ENCODE measurements at places on chromosomes 6 and 20.

DNA sequence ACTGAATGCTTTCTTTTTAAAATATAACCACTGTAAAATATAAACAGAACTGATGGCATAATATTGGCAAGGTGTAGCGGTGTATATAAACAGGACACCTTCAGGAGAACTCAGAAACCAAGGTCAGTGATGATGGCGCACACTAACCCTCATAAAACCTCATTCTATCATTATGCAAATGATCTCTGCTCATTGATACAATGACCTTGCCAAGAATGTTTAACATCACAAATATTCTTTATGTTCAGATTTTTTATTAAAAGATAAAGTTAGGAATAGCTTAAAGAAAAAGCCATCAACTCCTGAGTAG, 48.6 kb upstream of the DST start:
- DNase-seq = no peak

DNA sequence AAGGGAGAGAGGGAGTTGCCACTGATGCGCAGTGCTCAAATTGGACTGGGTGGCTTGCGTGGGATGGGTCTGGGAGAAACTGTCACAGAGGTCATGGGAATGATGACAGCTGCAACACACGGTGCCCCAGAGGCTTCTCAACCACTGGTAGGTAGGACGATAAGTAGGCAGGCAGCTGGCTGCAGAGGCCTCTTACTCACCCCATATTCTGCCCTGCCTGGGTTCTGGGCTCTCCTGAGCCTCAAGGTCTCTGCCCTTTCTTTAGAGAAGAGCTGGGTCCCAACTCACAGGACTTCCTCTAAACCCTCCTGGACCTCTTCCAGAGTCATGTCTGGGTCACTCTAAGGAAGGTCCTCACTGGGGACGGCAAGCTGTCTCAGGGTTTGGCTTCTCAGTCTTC, 37.2 kb upstream of the RNF24 start:
- DNase-seq = no peak

GRCh38 chr6:81894306-81894705, 141.8 kb upstream of the TENT5A start:
- DNase-seq = no peak

DNA sequence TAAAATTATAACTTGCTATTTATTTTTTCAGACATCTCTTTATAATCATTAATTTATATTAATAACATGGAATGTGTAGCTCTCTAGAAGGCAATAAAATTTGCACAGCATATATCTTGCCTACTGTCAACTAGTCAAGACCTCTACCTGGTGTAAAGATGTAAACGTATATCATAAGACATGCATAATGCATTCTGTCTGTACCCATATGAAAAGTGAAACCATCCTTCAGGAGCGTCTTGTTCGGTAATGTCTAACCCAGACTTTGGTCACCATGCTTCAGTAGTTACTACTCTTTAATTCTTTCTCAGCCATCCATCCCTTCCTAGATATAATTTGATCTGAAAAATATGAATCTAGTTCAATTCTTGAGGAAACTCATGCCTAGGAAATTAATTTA, 21.0 kb downstream of the CEP43 start:
- DNase-seq = no peak

GRCh38 chr6:100987556-100987955, 106.4 kb upstream of the ASCC3 start:
- DNase-seq = no peak

- no peak for DNase-seq
Observed at GRCh38 chr6:32840604-32841246, 2.2 kb upstream of the TAP2 start.

DNA sequence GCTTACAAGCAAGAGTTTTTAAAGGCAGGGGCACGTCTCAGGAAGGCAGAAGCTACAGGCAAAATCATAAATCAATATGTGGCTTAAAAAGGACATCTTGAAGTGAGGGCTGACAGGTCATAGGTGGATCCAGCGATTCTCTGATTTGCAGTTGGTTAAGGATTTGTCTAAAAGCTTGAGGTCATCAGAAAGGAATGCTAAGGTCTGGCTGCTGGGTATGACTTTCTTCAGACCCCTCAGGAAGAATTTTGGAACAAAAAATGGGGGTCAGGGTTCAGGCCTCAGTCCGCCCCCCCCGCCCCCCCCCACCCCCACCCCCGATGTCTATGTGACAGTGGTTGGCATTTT, 261.9 kb downstream of the CDH4 start:
- no peak for DNase-seq

GRCh38 chr20:48751871-48752270, 75.9 kb downstream of the PREX1 start:
- DNase-seq = no peak

GRCh38 chr20:51510169-51510568, 32.4 kb downstream of the NFATC2 start:
- no peak for DNase-seq

DNA sequence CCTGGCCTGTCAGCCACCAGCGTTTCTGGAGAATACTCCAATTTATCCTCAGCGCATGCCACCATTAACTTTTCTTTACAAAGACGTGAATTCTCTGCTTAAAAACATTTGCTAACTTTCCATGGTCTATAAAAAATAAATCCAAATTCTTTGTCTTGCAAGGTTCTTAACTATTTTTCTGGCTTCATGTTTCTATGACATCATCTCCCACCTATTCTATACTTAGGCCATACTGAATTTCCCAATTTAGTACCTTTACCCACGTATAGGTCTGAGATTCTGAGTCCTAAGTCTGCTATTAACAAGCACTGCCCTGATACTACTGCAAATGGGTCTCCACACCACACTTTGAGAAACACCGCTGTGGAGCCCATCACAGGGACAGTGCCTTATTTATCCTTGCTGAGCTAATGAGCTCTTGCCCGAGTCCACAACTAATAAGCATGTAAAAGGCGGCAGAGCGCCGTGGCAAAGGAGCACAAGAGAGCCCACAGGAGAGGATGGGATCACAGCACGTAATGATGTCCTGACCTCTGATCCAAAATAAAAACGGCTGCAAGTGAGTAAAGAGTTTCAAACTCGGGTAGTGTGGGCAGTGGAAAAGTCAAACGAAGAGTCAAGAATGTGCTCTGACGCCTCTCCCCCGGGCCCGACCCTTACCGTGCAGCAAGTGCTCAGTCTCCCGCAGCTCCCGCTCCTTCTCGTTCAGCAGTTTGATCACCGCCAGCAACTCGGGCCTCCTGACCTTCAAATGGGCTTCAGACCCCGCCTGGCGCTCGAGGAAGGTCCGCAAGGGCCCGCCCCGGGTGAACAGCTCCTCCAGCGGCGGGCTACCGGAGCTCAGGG, 519 bp downstream of the MTRF1L start:
- DNase-seq = no peak

DNA sequence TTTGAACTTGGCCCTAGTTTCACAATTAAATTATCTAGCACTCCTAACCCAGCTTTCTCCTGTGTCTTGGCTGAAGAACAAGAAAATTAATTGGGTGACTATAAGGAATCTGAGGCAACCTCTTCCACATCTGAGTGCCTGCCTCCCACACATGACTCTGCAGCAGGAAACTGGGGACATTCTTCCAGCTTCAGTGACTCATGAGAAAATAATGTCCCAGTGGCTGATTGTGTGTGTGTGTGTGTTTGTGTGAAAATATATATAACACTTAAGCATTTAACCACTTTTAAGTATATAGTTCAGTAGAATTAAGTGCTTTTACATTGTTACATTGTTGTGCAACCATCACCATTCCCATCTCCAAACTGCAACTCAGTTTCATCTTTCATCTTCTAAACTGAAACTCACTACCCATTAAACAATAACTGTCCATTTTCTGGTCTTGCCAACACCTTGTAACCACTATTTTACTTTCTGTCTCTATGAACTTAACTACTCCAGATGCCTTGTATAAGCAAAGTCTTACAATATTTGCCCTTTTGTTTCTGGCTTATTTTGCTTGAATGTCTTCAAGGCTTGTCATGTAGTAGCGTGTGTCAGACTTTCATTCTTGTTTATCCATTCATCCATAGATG, 8.7 kb downstream of the TRIM38 start:
- DNase-seq = no peak

DNA sequence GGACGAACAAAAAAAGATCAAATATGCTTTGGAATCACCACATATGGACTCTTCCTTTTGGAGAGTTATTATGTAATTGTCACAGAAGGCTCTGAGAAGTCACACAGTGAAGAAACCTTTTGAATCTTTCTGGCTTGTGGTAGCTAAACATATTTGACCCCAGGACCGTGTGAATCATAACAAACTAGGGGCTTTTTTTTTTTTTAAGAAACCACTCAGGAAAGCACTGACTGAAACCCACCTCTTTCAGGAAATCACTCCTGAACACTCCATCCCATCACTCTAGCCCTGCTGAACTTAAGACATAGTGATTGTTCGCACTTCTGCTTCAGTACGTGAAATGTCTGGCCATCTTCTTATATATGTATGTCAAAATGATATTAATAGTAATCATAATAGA, 495.9 kb upstream of the ARID1B start:
- no peak for DNase-seq

DNA sequence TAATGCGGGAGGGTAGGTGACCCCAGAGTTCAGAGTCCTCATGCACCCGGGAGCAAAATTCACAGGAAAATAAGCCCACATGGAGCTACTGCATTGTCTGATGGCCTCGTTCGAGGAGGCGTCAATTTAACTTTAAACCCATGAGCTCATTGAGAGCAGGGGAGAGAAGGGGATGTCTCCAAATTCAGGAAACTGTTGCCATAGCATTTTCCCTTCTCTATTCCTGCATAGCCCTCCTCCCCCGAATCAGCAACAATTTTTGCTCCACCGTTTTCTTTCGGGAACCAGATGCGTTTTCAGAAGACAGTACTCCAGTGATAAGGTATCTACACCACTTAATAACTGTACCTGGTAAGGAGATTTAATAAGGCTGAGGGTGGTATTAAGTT, 324 bp upstream of the LAMP5 start:
- no peak for DNase-seq

- no peak for DNase-seq
Observed at GRCh38 chr20:17538517-17539170, 7.5 kb upstream of the BFSP1 start.

DNA sequence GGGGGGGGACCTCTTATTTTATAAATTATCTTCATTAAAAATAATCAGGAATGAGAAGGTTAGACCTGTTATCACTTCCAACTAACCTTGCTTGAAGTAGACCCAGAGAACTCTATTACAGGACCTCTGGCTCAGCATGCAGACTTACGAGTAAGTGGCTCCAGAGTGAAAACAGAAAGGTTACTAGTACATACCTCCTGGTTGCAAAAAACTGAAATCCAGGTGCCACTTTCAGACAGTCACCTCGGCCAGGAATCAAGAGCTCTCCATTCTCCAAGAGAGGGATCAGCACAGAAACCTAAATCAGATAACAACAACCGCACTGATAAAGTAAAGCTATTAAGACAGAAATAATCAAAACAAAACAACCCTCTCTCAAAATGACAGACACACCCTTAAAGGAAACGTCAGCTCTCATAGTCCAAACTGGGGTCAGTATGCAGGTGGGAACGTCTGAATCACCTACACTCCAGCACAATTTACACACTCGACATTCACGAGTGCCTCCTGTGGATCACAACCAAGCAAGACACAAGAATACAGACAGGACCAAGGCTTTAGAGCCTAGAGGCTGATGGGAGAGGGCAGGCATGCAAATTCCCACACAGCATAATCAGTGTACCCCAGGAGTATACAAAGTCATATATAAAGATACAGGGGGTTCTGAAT, 31.8 kb downstream of the MDN1 start:
- DNase-seq = no peak

- DNase-seq = no peak
Observed at GRCh38 chr6:14965424-14966075, 280.3 kb upstream of the JARID2 start.

- no peak for DNase-seq
Observed at GRCh38 chr6:66496659-66497058, 789.6 kb upstream of the EYS start.

GRCh38 chr20:32957459-32957858, 46.8 kb downstream of the SUN5 start:
- DNase-seq = no peak

DNA sequence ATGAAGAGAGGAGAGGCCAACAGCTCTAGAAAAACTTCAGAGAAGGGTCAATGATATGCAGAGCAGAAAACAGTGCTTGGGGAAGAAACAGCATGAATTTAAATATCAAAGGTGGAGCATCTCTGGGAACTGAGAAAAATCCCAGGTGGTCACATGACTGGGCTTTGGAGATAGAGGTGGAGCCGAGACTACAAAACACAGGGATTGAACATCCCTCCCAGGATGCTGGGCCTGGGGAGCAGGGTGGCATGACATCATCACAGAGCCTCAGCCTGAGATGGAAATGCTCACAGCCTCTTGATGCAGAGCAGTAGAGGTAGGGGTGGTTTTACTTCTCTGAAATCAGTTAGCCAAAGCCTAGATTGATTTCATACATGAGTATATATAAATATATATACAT, 529.5 kb downstream of the PRKN start:
- no peak for DNase-seq

- no peak for DNase-seq
Observed at GRCh38 chr6:154154389-154154967, 115.4 kb downstream of the OPRM1 start.

DNA sequence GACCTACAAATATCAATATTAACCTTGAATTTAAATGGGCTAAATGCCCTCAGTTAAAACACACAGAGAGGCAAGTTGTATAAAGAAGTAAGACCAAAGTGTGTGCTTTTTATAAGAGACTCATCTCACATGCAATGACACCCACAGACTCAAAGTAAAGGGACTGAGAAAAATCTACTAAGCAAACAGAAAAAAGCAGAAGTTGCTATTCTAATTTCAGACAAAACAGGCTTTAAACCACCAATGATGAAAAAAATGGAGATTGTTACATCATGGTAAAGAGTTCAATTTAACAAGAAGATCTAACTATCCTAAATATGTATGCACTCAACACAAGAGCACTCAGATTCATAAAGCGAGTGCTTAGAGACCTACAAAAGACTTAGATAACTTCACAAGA, 741.9 kb upstream of the MARCKS start:
- DNase-seq = no peak

GRCh38 chr20:6530254-6530653, 237.2 kb upstream of the BMP2 start:
- no peak for DNase-seq

DNA sequence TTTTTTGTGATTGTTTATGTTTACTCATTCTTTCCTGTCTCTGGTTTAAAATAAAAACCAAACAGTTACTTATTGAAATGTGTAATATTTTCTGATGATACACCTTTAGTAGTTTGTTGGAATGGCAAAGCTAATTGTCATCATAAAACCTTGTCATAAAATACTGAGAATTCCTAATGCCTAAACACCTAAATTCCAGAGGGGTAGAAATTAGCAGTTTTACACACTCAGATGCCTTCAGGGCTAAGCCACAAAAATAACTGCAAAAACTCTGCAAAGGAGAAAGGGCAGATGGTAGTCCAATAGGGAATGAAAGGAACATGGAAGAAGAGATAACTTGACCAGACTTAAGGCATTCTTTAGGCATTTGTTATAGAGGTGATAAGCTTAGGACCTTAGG, 30.3 kb downstream of the FAM83B start:
- DNase-seq = no peak

GRCh38 chr6:57324538-57324937, 7.1 kb downstream of the PRIM2 start:
- no peak for DNase-seq
